HTR-8/SVneo (cell line): ENCODE measurements at places on chromosomes 3 and 15.

- DNase-seq, result no peak
These were observed 969.0 kb upstream of the ALCAM start for GRCh38 chr3:104397713-104398112.

DNA sequence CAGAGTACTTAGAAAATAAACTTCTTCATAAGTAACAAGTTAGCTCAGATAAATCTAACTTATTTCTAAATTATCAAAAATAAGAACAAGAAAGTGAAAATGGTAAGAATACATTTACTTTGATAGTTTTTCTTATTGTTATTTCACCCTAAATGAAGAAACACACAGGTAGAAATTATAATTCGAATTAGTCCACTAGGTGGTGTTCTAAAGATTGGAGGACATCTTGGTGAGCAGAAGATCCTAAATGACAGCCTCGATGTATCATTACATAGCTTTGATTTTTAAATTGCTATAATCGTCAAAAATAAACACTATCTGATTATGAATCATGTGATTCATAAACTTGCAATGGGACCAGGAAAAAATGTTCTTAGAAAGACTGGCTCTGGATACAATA, 280.8 kb upstream of the UBE2E2 start:
- DNase-seq, result peak; percentile 8

DNA sequence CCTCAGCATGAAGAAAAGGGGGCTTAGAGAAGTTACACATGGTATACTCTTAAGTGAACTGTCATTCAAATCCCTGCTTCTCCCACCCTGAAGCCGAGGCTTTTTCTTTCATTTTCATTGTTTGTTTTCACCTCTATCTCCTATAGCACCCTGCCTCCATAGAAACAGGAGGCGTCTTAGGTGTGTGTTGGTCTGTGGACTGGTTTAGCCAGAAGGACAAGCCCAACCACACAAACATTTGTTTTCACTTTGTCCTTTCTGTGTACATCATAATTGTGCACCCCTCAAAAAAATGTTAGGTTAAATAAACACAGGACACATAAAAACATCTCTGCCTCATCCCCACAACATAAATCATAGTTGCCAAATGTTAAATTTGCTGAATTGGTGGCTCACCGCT, 73.3 kb upstream of the UBE2E2 start:
- DNase-seq, result no peak

GRCh38 chr3:128182656-128183055, 29.4 kb downstream of the EEFSEC start:
- DNase-seq, result no peak

DNA sequence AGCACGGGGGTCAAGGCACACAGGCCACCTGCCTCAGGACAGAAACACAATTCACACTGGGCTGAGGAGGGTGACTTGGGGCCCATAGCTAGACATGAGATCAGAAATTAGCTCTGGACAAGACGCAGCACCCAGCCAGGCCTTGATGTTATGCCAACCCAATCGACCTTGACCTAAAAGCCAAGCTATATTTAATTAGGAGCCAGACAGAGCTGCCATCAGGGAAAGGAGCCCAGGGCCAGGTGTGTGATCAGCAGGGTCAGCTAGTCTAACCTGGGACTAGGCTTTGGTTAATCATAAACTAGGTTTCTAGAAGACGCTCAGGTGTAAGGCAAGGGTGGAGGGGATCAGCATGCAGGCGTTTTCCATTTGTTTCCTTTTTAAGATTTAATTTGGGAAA, 23.9 kb upstream of the SLC25A36 start:
- no peak for DNase-seq

GRCh38 chr3:126711121-126711760, 7.2 kb downstream of the CHCHD6 start:
- DNase-seq, result no peak

- DNase-seq, result no peak
These were observed 20.0 kb downstream of the MELTF start for GRCh38 chr3:197009532-197010019.

DNA sequence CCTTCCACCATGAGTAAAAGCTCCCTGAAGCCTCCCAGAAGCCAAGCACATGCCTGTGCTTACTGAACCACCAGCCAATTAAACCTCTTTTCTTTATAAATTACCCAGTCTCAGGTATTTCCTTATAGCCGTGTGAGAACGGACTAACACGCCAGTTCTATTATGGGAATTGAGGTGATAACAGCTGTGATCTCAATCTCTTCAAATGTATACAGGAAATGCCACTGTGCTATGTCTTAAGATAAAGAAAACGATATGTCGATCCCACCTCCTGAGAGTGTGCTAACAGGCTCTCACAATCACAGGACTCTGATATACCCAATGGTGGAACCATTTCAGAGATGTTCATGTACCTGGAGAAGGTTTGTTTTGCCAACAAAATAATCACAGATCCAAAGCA, 26.2 kb downstream of the CHSY1 start:
- no peak for DNase-seq

- no peak for DNase-seq
These were observed 348.5 kb upstream of the UMPS start for GRCh38 chr3:124381575-124382333.

- no peak for DNase-seq
These were observed 16.5 kb downstream of the KCTD6 start for GRCh38 chr3:58508437-58508836.

DNA sequence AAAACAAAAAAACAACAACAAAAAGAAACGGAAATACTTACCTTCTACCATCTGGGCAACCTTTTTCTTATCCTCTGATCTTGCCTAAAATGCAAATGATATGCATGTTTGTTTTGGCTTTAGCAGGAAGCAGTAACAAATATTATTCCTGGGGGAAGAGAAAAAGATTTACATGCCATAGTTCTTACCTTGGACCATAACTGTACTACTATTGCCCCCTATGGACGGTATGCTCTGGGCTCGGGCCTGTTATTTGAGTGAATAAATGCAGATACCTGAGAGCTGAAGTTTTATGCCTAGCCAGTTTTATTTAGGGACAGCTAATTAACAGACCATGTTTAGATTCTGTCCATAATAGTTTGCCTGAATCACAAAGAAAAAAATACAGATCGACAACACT, 12.6 kb upstream of the STARD5 start:
- DNase-seq, result no peak

DNA sequence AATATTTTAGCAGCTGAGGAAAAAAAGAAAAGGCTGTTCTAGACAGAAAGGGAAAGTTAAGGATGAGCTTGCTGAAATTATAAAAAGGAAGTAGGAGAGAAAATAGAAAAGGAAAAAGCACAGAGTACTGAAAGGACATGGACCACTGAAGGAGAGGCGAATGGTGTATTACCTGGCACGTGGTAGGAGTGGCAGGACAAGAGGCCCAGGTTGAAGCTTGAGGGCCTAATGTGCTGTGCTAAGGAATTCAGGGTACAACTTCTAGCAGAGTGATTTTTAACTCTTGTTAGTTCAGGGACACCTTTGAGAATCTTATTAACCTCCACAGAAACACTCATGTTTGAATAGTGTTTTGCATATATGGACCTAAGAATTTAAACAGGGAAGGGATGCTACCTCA, 60.0 kb upstream of the CRTC3 start:
- DNase-seq, result no peak

DNA sequence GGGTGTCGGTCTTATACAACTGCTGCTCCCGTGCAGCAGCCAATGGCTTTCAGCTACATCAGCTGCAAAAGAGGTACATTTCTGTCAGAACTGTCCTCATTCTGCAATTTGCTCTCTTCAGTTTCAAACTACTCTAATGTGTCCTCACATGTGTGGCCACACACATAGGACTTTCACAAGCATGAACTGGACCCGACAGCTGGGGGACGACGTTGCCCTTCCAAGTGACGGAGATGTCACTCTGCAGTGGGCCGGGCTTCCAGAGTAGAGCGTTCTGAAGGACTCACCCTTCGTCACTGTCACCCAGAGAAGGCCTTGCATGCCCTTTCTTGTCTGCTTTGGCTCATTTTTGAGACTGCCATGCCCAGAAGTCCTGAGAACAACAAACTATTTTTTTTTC, 189.8 kb downstream of the ATP10A start:
- no peak for DNase-seq

DNA sequence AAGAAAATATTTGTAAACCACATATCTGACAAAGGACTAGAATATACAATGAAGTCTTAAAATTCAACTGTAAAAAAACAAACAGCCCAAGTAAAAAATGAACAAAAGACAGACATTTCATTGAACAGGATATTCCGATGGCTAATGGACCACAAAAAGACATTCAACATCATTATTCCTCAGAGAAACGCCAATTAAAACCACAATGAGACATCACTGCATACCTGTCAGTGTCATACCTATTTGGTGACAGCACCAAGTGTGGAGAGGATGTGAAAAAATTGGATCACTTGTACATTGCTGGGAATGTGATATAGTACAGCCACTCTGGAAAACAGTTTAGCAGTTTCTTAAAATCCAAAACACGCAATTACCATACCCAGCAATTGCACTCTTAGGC, 29.9 kb upstream of the TJP1 start:
- no peak for DNase-seq

DNA sequence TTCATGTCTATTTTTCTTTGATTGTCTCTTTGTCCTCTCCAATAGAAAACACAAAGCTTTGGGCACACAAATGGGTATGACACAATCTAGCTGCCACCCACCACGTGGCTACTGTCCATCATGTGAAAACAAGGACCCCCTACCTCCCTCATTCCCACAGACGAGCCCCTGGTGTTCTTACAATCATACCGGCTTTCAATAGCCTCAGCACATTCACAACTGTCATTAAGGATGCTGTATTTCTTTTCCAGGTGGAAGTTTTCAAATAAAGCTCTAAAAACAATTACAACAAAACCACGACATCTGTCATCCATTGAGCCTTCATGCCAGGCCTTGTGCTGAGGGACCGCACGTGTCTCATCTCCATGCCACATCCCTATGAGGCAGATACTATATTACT, 552.6 kb upstream of the ADAMTS9 start:
- no peak for DNase-seq

GRCh38 chr15:83115831-83116565, 8.6 kb downstream of the TM6SF1 start:
- DNase-seq, result no peak

- peak; percentile 77 for DNase-seq
These were observed 56.4 kb downstream of the FEM1B start for GRCh38 chr15:68333775-68334470.

DNA sequence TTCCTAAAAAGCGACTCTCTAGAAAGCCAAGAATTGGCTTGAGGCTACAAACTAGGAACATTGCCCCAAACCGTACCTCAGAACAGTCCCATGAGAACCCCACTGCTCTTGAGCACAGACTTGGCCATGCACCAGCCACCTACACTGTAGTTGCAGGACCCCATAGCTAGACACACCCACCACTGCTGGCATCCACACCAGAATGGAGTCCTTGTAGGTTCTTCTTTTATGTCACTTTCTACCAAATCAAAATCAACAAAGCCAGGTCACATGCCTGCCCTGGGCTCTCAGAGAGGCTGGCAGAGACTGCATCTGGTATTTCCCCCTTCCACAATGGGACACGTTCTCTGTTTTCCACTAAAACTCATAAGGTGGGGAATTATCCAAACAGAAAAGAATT, 290.5 kb downstream of the SHOX2 start:
- no peak for DNase-seq

DNA sequence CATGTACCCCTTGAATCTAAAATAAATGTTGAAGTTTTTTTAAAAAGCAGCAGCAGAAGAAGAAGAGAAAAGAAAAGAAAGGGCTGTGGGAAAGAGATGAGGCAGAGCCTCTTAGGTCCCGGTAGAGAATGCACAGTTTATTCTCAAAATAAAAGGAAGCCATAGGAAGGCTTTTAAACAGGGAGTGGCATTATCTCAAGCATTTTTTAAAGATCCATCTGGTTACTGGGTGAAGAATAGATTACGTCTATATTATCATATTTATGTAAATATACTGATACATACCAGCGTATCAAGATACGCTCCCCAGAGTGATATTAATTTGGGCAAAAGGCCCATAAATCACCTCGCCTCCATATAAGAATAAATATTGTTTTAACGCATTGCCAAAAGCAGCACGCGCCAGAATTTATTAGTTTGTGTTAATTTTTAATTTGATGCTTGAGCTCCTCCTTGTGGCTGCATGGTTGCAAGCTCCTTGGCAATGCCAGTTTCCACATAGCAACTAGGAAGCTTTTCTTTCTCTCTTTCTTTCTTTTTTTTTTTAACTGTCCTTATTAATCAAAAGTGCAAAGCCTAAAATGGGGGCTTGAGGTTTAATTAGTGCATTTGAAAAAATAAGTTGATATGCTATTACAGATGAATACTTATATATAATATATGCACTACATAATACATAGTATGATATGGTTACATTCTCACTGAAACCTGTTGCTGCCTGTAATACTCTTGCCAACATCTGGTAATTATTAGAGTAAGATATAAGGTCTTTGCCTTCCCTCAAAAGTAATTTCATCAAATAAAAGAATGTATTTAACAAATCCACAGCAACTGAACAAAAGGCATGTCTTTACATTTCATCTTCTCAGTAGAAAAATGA, 242.8 kb upstream of the UBE2E2 start:
- DNase-seq, result peak; percentile 24

GRCh38 chr15:65952391-65953053, 83.2 kb downstream of the RAB11A start:
- peak; percentile 56 for DNase-seq

- peak; percentile 8 for DNase-seq
These were observed 4.4 kb upstream of the CD200R1 start for GRCh38 chr3:112979244-112979832.

DNA sequence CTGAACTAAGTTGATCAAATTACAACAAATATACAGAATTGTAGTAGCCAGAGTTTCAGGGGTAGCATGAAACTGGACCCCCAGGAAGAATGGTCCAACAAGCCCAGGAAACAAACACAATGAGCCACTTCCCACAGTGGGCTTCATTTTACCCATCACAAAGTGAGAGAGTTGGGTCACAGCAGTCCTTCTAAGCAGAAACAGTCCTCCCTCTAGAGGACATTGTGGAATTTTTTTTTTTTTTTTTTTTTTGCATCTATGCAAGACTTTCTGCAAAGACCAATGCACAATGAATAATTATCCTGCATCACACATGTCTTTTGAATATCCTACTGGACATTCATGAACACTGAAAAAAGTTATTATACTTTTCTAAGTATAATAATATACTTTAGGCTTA, 73.8 kb upstream of the ATP13A5 start:
- peak; percentile 10 for DNase-seq

DNA sequence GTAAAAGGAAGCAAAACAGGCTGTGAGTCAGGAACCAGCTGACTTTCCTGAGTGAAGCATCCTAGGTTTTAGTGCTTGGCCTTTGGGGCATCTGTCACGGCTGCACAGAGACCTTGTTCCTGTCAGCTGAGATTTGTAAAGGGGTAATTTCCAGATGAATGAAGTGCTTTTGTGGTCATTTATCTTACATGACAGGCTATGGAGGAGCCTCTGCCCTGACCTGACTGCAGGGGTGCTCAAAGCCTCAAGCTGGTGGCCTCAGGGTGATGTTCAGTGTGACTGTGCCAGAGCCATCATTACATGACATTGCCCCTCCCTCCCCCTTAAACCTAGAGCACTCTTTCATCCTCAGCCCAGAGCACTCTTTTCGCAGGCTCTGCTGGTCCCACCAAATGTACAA, 132.5 kb downstream of the ARNT2 start:
- no peak for DNase-seq

GRCh38 chr15:59918994-59919951, 84.8 kb upstream of the FOXB1 start:
- peak; percentile 32 for DNase-seq
